ENCODE measurements at places on chromosomes 4 and X. TPM values are rescaled to one million over a fixed set of nuclear protein-coding genes. Genes with fewer than 3 reads are reported as not detected.

The RPS6KA6 gene
- not detected for total RNA-seq

The SULT1B1 gene
- total RNA-seq, result 0.17 TPM

The POLA1 gene
- 38.3 TPM for total RNA-seq

The UGT2B17 gene
- not detected for total RNA-seq

The PLXNB3 gene
- total RNA-seq, result 0.81 TPM

The MID1 gene
- total RNA-seq, result not detected

The CNGA1 gene
- not detected for total RNA-seq

The MID1IP1 gene
- total RNA-seq, result 106 TPM

The LRP2BP gene
- total RNA-seq, result 0.47 TPM

The NLRP2B gene
- not detected for total RNA-seq

DNA sequence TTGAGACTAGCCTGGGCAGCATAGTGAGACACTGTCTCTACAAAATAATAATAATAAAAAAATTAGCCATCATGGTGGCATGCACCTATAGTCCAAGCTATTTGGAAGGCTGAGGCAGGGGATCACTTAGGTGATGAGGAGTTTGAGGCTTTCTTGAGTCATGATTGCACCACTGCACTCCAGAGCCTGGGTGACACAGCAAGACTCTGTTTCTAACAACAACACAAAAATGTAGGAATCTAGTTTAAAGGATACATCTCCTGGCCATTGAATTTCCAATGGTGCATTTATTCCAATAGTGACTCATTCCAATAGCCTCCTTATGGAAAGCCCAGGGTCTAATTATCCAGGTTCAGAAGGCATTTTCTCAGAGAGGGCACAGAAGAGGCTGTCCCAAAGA, 21.9 kb upstream of the HERC6 start:
- H3K36me3 ChIP-seq, result peaks cover 3% of the 10 kb centered on the region
- DNase-seq, result no peak
- no peaks in the 10 kb centered on the region for H3K27me3 ChIP-seq
- H3K27ac ChIP-seq, result no peak overlapping the region
- no peaks in the 10 kb centered on the region for H3K4me1 ChIP-seq

DNA sequence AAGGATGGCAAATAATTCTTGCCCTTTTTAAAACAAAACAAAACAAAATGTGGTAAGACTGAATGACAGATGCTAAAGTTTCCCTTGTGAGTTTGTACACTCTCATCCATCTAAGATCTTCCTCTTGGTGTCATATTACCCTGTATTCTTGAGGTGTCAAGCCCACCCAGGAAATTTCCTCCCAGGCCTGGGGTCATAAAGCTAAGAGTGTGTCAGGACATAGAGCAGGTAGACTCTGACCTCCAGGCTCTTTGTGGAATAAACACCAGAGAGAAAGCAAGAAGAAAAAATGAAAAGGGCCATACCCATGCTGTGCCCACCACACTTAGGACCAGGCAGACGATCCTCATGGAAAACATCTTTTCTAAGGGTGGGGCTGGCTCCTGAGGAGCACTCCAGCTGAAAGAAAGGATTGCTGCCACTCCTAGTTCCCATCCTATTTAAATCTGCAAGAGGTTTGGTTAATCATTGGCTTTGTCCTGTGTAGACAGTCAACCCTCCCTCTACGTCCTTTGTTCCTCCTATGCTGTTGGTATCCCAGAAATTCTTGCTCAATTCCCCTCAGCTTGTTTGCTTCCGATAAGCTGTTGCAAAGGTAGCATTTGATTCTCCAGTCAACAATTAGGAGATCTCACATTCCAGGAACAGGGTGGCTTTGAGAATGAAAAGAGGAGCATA, at the start of gene FGA:
TSS of gene FGA (minus strand) at position 414 of the 678 bp plus-strand sequence. CDS start at position 359, 55 bp downstream.
- H3K4me1 ChIP-seq, result no peaks in the 10 kb centered on the region
- H3K27ac ChIP-seq, result no peak within 1 kb of the TSS
- no peaks in the 10 kb centered on the region for H3K27me3 ChIP-seq
- DNase-seq, result no peak
- no peak within 1 kb of the TSS for H3K4me3 ChIP-seq

GRCh38 chr4:152117520-152117919, 356.7 kb upstream of the GATB start:
- H3K27ac ChIP-seq, result no peak overlapping the region
- H3K4me3 ChIP-seq, result no peak overlapping the region
- peaks cover 10% of the 10 kb centered on the region for H3K36me3 ChIP-seq
- DNase-seq, result no peak
- no peaks in the 10 kb centered on the region for H3K27me3 ChIP-seq

- H3K4me1 ChIP-seq, result no peaks in the 10 kb centered on the region
- no peaks in the 10 kb centered on the region for H3K36me3 ChIP-seq
- DNase-seq, result no peak
- no peak overlapping the region for H3K27ac ChIP-seq
- H3K27me3 ChIP-seq, result peaks cover 4% of the 10 kb centered on the region
Observed at GRCh38 chrX:133602881-133603280, 187.6 kb upstream of the GPC4 start.

DNA sequence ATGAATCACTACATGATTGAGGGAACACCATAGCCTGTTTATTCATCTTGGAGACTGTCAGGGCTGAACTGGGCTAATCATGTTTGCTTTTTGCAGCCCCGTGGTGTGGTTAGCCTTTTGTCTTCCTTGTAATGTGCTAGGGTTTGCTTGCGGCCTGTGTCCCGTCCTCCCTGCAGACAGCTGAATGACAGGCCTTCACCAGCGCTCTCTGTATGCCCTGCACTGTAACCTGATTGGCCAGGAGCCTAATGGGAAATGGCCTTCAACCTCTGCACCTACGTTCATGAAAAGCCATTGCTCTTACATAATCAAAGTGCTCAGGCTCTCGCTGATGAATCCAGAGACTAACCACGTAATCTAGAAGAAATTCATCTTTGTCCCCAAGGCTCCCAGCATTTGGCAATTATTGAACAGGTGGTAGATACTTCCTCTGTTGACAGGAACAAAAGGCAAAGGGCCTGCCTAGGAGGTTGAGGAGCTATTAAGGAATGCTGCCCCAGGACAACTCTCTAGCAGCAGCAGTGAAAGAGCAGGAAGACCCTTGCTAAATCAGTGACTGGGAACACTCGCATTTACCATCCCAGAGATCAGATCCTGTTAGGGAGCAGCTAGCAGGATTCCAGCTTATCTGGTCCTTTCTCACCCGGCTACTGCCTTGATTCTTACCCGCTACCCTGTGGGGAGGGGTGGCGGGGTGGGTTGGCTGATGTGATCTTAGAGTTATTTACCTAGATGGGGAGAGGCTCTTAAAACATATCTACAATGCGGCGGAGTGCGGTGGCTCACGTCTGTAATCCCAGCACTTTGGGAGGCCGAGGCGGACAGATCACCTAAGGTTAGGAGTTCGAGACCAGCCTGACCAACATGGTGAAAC, 42.3 kb upstream of the FAT1 start:
- DNase-seq, result no peak
- H3K4me3 ChIP-seq, result no peak overlapping the region
- no peaks in the 10 kb centered on the region for H3K4me1 ChIP-seq
- H3K27me3 ChIP-seq, result no peaks in the 10 kb centered on the region

DNA sequence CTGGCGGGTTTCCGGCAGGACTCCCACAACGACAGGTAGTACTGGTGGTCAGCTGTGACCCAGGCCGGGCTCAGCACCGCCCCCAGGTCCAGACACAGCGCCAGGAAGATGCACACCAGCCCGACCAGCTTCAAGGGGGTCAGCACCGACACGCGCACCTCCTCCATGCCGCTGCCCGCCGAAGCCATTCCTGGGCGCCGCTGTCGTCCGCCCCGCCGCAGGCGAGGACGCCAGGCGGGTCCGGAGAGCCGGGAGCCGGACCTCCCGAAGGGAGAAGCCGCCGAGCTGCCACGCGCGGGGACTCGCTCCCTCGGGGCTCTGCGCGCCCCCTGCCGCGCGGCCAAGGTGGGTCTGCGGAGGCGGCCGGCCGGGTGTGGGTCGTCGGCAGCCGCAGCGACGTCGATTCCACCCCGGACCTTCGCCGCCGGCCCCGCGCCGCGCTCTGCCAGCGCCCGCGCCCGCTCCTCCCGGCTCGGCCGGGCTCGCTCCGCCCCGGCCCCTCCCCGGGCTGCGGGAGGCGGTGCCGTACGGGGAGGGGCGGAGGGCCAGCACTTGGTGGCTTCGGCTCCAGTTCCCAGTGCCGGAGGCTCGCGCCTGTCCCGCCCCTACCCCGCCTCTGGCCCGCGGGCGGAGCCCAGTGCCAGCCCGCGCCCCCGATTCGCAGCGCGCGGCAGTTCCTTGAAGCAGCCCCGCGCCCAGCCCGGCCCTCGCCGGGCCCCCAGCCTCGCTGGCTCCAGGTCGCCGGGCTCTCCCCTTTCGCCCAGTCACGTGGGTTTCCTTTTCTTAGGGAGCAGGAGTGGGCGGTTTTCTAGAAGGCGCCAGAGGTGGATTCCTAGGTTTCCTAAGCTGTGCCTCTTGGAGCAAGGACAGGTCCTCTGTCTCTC, at the start of gene TMEM47:
TSS of gene TMEM47 (minus strand) at position 444 of the 884 bp plus-strand sequence. CDS start at position 188, 256 bp downstream.
- H3K27ac ChIP-seq, result no peak within 1 kb of the TSS
- H3K36me3 ChIP-seq, result no peaks in the 10 kb centered on the region
- H3K4me1 ChIP-seq, result peaks cover 7% of the 10 kb centered on the region

DNA sequence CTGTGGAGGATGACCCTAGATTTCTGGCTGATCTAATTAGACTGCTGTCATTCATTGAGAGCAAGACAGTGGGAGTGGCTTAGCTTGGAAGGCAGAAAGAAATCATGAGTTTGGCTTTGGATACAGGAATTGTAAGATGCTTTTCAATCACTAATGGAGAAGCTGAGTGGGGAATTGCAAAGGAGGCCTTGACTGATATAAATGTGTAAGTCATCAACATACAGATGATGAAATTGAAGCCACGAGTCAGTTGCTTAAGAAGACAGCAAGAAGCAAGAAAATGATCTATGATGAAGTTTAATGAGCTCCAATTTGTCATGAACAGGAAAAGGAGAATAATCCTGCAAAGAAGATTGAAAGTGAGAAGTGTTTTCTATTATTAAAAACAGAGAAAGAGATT, 136.7 kb upstream of the C1QTNF7 start:
- no peak for DNase-seq
- no peaks in the 10 kb centered on the region for H3K4me1 ChIP-seq
- no peak overlapping the region for H3K4me3 ChIP-seq
- H3K36me3 ChIP-seq, result no peaks in the 10 kb centered on the region
- H3K27ac ChIP-seq, result no peak overlapping the region
- H3K27me3 ChIP-seq, result peaks cover 4% of the 10 kb centered on the region

DNA sequence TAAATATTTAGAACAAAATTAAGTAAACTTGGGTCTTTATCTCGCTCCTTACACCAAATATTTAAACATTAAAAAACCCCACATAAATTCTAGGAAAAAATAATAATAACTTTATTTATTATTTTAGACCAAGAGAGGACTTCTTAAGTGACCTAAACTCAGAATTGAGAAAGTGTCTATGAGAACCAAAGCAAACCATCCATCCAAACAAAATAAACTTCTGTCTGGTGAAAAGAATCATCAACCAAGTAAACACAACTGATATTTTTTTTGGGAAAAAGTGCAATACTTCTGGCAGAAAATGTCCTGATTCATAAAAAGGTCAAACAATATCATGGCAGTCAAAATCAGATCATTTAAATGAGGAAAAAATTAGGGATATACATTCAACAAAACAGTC, 533.0 kb downstream of the SPRY1 start:
- no peak for DNase-seq
- H3K4me3 ChIP-seq, result no peak overlapping the region
- H3K4me1 ChIP-seq, result no peaks in the 10 kb centered on the region
- no peaks in the 10 kb centered on the region for H3K36me3 ChIP-seq

GRCh38 chr4:1207157-1207470, 34.7 kb upstream of the SPON2 start:
- H3K27me3 ChIP-seq, result no peaks in the 10 kb centered on the region
- no peak for DNase-seq
- H3K27ac ChIP-seq, result no peak overlapping the region
- peaks cover 22% of the 10 kb centered on the region for H3K4me1 ChIP-seq
- H3K4me3 ChIP-seq, result no peak overlapping the region
- peaks cover 10% of the 10 kb centered on the region for H3K36me3 ChIP-seq

DNA sequence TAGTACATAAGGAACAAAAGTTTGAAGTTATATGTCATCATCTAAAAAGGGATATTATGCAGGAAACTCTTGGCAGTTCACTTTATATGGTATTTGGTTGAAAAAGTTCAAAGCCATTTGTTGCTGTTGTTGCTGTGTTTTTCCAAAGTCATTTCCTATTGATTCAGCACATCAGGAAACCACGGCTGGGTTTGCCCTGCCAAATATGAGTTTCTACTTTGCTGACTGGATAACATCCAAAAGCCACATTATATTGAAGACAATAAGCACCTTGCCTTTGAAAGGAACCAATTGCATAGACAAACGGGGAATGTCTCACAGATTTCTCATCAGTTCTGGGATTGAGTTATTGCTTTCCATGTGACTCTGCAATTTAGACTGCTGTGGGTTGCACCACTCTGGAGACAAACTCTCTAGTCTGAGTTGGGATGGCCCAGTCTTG, 206.1 kb downstream of the SLC39A8 start:
- H3K4me3 ChIP-seq, result no peak overlapping the region
- H3K4me1 ChIP-seq, result no peaks in the 10 kb centered on the region
- H3K27ac ChIP-seq, result no peak overlapping the region
- DNase-seq, result no peak
- H3K36me3 ChIP-seq, result no peaks in the 10 kb centered on the region

DNA sequence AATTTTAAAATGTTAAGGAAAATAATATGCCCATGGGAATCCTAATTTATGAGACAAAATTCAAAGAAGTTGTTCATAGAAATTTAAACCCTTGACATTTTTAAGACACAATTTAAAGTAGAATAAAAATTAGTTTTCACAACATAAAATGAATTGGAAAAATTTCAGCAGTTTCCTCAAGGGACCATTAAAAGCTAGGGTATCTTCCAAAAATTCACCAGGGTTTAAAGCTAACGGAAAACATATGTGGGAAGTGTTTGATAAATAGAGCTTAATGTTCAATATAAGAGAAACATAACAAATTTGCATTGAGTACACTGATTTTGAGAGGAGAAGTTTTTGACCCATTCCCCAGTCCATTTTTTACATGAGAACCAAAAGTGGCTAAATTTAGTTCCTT, 228.9 kb upstream of the TTC29 start:
- H3K27ac ChIP-seq, result no peak overlapping the region
- H3K27me3 ChIP-seq, result peaks cover 2% of the 10 kb centered on the region
- no peaks in the 10 kb centered on the region for H3K36me3 ChIP-seq
- no peaks in the 10 kb centered on the region for H3K4me1 ChIP-seq
- H3K4me3 ChIP-seq, result no peak overlapping the region

DNA sequence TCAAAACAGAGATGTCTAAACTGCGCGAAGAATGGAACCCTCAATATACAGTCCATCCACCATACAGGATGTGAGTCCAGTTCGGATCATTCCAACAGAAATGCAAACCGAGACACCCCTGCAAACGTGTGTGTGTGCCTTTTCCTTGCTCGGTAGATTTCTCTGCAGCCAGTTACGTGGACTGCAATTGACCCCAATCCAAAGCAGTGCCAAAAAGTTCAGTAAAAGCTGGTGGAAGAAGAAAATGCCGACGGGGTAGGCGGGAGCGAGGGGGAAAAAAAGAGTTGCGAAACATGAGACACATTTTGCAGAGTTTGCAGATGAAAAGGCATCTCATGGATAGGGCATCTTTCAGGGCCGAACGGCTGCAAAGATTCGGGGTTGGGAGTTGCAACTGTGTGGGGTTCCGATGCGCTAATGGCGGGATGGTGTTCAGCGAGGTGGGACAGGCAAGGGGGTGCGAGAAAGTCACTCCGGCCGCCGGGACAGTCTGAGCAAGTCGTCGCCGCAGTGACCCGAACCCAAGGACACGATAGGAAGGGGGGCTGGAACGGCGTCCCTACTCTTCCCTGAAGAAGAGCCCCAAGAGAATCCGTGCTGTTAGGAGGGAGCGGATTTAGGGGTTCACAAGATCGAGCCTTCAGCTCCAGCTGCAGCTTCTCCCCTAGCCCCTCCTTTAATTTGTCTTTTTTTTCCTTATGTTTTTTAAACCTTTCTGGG, 3.8 kb downstream of the PHOX2B start:
- no peaks in the 10 kb centered on the region for H3K4me1 ChIP-seq
- no peaks in the 10 kb centered on the region for H3K36me3 ChIP-seq
- DNase-seq, result no peak
- no peak overlapping the region for H3K27ac ChIP-seq
- no peak overlapping the region for H3K4me3 ChIP-seq
- H3K27me3 ChIP-seq, result peaks cover 54% of the 10 kb centered on the region
